ENCODE measurements at places on chromosomes 2 and 18. TPM values are rescaled to one million over a fixed set of nuclear protein-coding genes. Genes with fewer than 3 reads are reported as not detected.

FBLN7 gene
- 0.95 TPM for total RNA-seq

KCNG2 gene
- not detected for total RNA-seq

EPB41L3 gene
- not detected for total RNA-seq

GREB1 gene
- 61.2 TPM for total RNA-seq

STAM2 gene
- total RNA-seq, result 24.1 TPM

GAREM1 gene
- 2.9 TPM for total RNA-seq

TMEM200C gene
- 0.04 TPM for total RNA-seq

Data from HepG2 (cell line).